Omental fat pad (tissue), 4 donors: ENCODE measurements at places on chromosomes 2 and 18.

- no peak for DNase-seq
Observed at GRCh38 chr18:3478262-3478978, 28.4 kb downstream of the TGIF1 start.

DNA sequence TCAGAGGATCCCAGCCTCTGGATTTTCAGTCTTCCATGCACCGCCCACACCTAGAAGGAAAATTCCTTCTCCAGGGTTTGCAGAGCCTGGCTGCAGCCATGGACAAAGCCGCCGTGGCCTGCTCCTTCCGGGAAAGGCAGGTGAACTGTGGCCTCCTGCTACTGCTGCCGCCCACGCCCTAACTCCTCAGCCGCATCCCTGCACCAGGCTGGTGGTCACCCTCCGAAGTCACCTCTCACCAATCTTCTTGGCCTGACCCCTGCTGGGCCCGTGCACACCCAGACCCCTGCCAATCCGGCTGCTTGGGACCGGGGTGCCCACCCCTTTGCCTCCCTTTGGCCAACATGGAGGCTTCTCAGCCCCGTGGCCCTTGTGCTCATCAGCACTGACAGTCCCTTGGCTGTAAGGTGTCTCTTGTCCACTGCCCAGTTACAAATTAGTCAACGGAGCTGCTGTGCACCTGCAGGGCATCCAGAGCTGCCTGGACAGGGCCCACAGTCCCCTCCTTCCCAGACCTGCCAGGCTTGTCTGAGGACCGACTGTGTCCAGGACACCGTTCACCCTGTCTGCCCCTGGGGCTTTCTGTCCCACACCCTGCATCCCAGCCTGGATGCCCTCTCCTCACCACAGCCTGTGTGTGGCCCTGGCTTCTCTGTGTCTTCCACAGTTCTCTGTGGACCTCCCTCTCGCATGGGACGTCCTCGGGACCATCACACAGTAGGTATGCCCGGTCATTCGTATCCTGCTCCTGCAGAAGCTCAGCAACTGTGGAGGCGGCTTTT lies 130.1 kb upstream of the TPO start:
- DNase-seq = no peak

GRCh38 chr2:182767578-182767977 lies 51.5 kb downstream of the DNAJC10 start:
- no peak for DNase-seq

DNA sequence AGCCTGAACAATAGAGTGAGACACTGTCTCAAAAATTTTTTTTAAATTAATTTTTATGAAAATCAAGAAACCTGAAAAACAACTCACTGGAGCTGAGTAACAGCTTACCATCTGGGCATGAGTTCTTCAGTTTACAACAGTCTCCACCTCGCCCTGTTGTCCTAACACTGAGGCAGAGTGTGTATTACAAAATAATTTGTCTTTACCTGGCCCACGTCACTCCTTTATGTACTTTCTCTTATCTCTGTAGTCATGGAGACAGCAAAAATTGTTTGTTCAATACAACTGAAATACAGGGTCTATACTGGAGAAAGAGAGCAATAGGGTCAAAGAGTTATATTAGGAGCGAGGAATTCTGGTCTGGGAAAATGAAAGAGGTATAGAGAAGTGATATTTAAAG lies 48.1 kb downstream of the CYTIP start:
- no peak for DNase-seq

- DNase-seq = no peak
Observed at GRCh38 chr2:188805219-188805618, 169.0 kb upstream of the COL3A1 start.

- DNase-seq = no peak
Observed at GRCh38 chr2:55560855-55561254, 41.3 kb downstream of the CFAP36 start.

GRCh38 chr2:96536445-96537065 lies at the start of gene ARID5A:
Gene ARID5A, plus strand, starts transcription at chr2:96536752. Its CDS starts 75 bp downstream, at chr2:96536827.
- peak; percentile 71 for DNase-seq

DNA sequence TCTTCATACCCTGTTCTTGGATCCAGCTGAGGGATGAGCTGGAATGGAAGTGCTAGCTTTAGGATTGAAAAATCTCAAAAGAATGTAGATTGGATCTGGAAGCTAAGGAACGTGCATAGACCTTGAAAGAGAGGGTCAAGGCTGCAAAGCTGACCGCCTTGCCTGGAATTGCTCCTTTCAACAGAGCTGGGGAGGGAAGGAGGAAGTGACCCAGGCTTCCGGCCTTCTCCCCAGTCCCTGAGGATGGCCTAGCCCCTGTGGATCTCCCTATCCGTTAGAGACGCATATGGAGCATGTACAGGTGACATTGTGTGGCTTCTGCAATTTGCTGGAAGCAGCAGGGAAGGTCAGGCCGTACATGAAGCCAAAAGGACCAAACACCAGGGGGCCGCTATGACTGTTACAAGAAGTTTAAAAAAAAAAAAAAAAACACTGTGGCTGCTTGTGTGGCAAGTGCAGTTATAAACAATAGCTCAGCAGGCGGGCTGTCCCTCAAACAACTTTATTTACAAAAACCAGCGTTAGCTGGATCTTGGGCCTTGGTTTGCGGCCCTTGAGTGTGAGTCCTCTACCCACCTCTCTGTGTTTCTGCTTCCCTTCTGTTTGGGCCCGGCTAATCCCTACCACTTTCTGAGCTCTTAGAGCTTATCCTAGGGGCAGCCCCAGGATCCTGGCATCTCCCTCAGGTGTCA lies 227.6 kb downstream of the SEPTIN10 start:
- no peak for DNase-seq

DNA sequence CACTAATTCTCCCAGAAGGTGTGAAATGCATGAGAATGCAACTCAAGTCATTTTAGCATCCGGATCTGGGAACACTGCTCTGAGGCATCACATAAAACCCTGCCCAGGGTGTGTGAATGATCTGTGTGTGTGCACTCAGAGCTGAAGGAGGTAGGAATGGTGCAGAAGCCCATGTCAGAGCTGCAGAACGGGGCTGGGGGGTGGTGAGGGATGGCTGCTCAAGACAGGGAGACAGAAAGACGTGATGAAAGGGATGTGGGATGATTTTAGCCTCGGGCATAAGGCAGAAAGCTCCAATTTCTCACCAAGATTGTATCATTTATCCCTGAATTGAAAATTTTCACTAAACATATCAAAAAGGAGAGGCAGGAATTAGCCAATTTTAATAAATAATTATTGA lies 369.1 kb downstream of the EIPR1 start:
- no peak for DNase-seq

DNA sequence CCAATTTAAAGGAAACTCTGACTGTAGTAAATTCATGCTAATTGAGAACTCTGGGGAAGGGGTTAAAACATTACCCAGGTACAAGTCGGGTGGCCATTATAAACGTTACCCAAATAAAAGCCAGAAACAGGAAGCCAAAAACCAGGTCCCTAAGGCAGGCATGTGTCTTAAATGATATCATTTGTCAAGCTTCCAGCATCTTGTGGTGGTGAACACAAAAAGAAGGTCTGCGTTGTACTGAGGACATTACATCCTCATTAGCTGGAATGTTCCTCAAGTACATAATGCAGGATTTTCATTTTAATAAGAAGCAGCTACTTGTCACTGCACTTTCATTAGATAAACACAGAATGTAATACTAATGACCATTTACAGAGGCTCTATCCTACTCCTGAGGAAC lies 10.9 kb downstream of the PTGR3 start:
- no peak for DNase-seq

DNA sequence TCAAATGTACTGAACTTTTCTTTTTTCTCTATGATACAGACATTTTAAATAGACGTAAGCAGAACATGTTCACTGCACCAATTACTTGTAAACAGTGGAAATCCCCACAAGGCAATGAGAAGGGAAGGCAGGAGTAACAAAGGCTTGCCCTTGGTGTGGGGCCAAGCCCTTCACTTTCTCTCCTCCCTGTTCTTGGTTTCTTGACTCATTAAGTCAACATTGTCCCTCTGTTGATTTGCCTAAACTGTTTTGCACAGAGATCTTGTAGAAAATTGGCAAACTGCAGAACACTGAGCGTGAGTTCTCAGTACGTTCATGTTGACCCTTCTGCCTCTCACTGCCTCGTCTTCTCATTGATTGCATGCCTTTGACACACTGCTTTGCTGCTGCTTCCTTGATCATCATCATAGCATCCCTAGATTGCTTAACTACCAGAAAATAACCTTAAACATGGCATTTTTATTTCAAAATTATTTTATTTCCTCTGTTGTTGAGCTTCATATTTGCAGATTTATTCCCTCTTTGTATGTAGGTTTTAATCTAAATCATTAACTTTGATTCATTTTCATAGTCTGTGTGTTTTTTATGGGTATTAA lies 257.7 kb downstream of the PTGR3 start:
- no peak for DNase-seq

- no peak for DNase-seq
Observed at GRCh38 chr2:64905338-64906024, 83.7 kb upstream of the SLC1A4 start.

- no peak for DNase-seq
Observed at GRCh38 chr2:227115761-227116160, 48.2 kb downstream of the COL4A4 start.

GRCh38 chr2:237894396-237894979 lies 35.1 kb downstream of the RAMP1 start:
- no peak for DNase-seq

GRCh38 chr2:237889811-237890210 lies 30.4 kb downstream of the RAMP1 start:
- DNase-seq = no peak

GRCh38 chr2:43950383-43951008 lies 45.3 kb downstream of the LRPPRC start:
- no peak for DNase-seq

DNA sequence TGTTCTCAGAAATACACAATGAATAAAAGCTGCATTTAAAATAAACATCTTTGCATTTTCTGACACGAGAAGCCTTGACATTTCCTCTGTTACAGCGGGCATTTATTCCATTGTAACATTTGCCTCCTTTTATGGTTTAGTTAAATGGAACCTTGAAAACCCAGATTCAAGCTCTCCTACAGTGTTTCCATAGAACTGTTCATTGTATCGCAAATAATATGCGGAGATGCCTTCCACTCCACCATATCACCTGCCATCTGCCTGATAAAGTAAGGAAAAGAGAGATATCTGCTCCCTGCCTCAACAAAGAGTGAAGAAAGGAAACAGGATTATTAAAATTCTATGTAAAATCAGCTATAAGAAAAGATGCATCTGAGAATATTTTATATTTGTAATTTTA lies 69.8 kb downstream of the CDH19 start:
- no peak for DNase-seq

- DNase-seq = no peak
Observed at GRCh38 chr2:173982918-173983317, 17.7 kb upstream of the SP3 start.

- DNase-seq = no peak
Observed at GRCh38 chr2:138766464-138766863, 13.7 kb downstream of the NXPH2 start.

GRCh38 chr2:134739879-134740301 lies 21.1 kb upstream of the TMEM163 start:
- DNase-seq = no peak

- no peak for DNase-seq
Observed at GRCh38 chr2:169221745-169222369, 140.5 kb downstream of the LRP2 start.

GRCh38 chr2:98016908-98017670 lies 21.3 kb upstream of the TMEM131 start:
- DNase-seq = no peak

- no peak for DNase-seq
Observed at GRCh38 chr2:148545390-148546256, 98.9 kb upstream of the EPC2 start.

GRCh38 chr2:84283506-84283905 lies 175.6 kb downstream of the SUCLG1 start:
- DNase-seq = no peak

- no peak for DNase-seq
Observed at GRCh38 chr2:153145470-153145978, 333.0 kb downstream of the RPRM start.

DNA sequence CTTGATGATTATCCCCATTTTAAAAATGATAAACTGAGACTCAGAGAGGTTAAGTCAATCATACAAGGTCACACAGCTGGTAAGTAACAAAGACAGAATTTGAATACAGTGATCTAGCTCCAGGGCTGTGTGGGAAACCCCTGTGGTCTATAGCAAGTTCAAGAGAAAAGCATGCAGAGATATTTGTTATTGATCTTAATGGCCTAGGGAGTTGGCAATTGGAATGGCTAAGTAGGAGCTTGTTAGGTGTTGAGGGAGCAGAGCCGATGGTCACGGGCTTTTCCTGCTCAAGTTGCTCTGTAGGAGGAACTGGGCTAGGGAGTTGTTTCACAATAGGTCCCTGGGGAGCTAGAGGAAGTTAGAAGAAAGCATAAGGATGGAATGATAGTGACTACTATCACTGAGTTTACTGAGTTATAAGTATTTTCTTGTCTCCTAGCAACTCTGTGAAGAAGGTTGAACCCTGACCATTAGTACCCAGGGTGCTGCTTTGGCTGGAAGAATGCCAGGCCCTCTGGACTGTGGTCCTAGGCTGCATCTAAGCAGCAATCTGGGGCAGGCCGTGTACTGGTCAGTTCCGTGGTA lies 30.0 kb downstream of the RNF125 start:
- DNase-seq = no peak

DNA sequence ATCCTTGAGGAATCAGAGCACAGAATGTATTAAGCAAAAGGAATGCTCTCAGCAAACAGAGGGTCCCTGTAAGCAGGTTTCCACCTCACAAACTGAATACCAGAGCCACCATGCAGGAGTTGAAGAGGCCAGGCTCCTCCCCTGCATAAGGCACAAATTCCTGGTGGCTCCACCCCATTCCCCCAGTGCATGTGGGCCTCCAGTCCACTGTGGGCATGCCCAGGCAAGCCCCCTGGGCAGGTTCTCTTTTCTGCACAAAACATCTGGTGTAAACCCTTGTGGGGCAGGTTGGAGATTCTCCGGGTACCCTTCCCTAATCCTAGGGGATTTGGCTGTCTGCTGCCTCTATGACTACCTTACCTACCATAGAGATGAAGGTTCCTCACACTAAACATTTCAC lies 166.5 kb downstream of the PTPRM start:
- DNase-seq = no peak

DNA sequence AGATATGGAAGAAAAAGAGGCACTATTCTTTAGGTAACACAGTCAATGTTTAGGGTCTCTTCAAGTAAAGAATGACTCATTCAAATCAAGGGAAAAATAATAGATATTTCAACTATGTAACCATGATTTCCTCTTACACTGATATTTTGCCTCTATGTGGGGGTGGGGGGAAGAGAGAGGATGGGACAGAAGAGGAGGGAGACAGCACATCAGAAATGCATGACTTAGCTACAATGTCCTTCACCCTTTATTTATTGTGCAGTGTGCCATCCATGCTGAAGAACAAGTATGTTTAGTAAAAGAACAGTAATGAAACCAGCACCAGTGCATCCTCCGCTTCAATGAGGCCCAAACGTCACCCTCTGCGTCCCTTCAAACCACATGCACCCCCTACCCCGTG lies 204.8 kb downstream of the HDAC4 start:
- no peak for DNase-seq

GRCh38 chr18:72544092-72544886 lies at the start of gene CBLN2:
Gene CBLN2, minus strand, starts transcription at chr18:72544342. Its CDS starts 2,182 bp downstream, at chr18:72542160.
- no peak for DNase-seq

DNA sequence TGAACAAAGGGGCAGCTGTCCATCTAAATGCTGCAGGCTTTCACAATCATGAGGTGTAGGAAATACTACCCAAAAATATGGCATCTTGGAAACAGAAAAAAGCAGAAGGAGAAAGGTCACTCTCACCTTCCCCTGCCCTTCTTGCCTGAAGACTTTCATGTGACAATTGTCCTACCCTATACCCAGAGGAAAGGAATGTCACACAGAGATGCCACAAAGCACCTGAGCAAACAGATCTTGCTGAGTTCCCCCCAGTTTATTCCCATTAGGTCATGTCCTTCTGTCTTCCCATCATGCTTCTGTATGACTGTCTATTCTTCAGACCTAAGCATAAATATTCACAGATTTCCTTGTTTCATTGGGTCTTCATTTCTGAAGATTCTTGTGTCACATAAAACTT lies 116.6 kb upstream of the MSH6 start:
- no peak for DNase-seq
